ENCODE measurements at places on chromosomes 2 and 18.

GRCh38 chr2:37005118-37005868, 39.0 kb upstream of the STRN start:
- DNase-seq, result no peak

GRCh38 chr18:39841482-39842365, 2113.3 kb upstream of the PIK3C3 start:
- no peak for DNase-seq

- DNase-seq, result no peak
These were observed 318.0 kb downstream of the FIGN start for GRCh38 chr2:163417596-163418337.

DNA sequence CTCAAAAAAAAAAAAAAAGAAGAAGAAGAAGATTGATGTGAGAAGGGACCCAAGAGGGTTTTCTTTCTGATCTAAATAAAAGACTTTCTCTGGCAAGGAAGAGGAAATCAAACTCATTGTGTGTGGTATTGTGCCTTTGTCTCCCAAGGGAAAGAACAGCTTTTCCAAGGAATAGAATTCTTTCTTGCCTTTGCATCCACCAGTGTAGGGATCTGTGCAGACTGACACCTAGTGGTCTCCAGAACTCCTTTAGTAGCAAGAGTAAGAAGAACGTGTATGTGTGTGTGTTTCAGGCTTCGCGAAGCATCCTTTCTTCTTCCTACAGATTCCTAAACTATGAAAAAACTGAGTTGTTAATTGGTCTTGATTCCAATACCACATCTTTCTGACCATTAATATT, 33.5 kb upstream of the CRIM1 start:
- DNase-seq, result no peak

DNA sequence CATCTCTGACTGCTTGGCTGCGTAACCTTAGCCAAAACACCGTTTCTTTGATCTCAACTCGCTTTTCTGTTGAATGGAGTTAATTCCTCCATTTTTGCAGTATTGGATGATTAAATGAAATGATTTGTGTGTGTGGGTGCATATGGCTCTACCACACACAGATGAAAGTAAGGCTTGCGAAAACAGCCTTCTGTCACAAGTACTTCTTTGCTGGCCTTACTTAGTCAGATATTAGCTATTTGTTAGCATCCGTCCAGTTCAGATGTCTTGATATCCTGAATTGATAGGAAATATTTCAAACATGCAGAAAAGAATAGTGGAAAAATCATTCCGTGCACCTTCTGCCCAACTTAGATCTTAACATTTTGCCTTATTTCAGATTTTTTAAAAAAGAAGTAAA, 21.8 kb downstream of the NCOA1 start:
- DNase-seq, result no peak

DNA sequence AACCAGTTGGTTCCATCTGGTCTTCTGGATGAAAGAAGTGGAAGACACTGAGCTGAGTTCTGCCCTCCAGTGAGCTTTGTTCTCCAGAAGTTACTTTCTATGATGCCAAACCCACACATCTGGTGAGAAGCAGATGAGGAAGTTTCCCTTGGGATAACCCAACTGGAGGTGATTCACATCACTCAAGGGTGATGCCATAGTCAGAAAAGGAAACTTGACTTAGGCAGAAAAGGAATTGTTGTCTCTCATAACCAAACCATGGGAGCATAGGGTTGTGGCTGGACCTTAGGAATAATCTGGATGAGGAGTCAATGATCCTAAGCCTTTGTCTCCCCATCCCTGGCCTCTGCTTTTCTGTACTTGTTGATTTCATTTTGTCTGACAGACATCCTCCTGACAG, 43.7 kb downstream of the CDC42EP3 start:
- DNase-seq, result no peak

DNA sequence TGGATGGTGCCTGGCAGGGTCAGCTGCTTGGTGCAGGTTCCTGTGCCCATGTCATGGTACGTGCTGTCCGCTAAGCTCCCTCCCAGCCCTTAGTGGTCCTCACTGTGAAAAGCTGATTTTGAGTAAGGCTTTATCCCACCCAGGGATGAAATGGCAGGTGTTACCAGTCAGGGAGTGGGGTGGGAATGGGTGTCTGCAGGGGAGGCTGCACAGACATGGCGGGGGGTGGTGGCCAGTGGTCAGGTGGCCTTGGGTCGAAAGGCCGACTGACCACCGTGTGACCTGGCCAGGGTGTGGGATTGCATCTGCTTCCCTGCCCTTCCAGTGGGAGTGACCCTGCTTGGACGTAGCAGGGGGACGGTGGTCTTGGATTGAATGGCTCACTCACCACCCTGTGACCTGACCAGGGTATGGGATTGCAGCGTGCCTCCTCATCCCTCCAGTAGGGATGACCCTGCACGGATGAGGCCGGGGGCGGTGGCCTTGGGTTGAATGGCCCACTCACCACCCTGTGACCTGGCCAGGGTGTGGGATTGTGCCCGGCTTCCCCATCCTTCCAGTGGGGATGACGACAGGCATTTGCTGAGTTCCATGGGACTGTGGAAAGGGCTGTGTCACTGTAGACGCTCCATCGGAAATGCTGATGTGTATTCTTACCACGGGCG, 29.8 kb downstream of the AGAP1 start:
- DNase-seq, result no peak

DNA sequence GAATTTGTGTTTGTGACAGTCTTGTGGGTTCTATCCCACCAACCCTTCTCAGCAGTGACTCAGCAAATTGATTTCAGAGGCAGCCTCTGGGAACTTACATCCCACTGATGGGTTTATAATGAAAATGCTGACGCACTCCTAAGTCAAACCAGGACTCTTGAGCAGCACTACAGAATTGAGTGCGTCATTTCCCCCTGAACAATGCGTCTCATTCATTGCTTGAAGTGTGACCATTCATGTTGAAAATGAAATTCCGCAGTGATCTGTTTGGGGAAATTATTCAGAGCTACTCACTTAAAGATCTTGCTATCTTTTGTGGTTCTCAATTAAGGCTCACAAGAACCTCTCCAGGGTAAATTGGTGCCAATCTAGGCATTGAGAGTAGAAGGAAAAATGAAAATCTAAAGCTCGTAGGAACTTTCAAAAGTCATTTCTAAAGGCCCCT, 417.7 kb upstream of the SLC14A2 start:
- no peak for DNase-seq

- no peak for DNase-seq
These were observed 198.7 kb downstream of the MYCN start for GRCh38 chr2:16138811-16139662.

DNA sequence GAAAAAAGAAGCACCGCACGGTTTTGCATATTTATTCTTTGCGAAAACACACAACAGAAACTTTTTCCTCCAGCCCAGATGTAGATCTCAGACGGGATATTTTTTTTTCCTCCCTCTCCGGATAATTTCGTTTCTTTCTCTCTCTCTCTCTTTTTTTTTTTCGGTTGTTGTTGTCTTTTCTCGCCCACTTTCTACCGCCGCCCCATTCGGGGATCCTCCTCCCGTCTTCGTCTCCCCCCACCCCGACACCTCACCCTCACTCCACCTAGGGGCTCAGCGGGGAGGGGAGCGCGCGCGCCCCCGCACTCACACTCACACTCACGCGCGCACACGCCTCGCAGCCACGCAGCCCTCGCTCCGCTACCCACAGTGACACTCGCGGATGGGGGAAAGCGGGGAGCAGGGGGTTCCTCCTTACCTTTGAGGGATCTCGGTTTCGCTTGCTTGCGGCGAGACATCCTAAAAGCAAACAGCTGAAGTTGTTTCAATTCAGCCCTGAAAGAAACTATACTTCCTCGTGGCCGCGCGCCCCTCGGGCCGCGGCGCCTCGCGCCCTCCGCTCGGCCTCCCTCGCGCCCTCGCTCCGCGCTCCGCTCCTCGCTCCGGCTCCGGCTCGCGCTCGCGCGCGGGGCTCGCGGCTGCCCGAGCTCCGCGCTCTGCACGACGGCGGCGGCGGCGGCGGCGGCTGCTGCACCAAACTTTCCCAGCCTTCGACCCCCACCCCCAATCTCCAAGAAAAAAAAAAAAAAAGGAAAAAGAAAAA, 1.3 kb downstream of the ZNF521 start:
- DNase-seq, result no peak

DNA sequence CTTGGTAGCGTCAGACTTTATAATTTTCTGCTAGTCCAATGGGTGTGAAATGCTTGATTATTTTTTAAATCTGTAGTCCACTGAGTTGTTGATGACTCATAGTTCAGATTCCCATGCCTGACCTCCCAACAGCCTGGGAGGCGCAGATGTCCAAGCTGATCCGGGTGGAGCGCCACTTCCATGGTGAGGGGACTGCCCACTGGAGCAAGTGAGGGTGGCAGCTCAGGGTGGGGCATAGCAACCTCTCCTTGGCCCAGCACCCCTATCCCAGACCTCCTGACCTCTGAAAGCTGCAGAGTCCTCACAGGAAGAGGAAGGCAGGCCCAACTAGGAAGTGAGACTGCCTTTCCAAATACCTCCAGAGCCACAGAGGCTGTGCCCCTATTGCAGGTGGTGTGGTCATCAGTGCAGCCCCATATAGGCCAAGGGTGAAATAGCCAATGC, 4.4 kb downstream of the MAL start:
- DNase-seq, result no peak

- no peak for DNase-seq
These were observed 87.9 kb downstream of the FAM168B start for GRCh38 chr2:131005216-131005935.

DNA sequence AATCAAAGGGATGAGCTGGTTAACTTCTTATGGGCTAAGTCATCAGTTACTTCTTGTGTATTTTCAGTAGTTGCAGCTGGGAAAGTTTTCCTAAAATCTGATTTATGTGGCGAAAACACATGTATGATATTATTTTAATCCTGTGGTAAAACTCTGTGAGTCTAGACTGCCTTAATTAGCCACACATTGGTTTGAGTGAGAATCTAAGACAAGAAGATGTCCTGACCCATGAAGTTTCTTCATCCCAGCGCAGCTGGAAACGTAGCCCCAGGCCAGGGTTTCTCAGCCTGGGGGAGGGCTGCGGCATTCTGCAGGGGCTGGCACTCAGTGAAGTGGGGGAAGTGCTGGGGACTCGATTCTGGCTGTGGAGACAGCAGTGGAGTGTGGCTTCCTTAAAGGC, 44.7 kb upstream of the INHBB start:
- DNase-seq, result no peak

GRCh38 chr2:216029416-216030129, 16.2 kb upstream of the MREG start:
- no peak for DNase-seq

DNA sequence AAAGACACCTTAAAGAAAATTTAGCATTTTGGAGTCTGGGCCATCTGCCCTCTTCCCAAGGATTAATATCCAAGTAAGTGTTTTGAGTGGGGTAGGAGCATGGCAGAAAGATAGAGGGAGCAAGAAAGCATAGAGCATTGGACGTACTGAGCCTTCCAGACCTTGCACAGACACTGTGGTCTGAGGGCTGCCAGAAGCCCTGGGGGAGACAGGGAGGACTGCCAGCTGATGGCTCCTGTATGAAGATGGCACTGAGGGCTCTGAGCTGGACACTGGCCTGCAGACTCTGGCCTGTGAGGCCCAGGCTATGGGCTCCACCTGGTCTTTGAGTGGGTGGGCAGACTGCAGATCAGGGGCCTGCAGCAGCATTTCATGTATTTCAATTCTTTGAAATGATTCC, 2.9 kb upstream of the PKDCC start:
- DNase-seq, result no peak

DNA sequence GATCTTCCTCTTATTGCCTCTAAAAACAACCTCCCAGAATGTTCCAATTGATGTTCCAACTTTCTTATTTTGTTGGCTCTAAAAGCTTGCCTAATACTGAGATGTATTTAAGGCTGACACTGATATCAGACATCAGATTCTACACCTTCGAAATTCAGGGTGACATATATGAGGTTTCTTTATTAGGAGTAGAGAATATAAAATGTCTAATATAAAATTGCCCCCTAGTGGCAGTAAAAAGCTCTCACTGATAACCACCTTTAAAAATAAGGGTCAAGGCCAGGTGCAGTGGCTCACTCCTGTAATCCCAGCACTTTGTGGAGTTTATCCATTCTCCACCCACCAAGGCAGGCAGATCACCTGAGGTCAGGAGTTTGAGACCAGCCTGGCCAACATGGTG, 789.7 kb upstream of the SLC39A10 start:
- no peak for DNase-seq

DNA sequence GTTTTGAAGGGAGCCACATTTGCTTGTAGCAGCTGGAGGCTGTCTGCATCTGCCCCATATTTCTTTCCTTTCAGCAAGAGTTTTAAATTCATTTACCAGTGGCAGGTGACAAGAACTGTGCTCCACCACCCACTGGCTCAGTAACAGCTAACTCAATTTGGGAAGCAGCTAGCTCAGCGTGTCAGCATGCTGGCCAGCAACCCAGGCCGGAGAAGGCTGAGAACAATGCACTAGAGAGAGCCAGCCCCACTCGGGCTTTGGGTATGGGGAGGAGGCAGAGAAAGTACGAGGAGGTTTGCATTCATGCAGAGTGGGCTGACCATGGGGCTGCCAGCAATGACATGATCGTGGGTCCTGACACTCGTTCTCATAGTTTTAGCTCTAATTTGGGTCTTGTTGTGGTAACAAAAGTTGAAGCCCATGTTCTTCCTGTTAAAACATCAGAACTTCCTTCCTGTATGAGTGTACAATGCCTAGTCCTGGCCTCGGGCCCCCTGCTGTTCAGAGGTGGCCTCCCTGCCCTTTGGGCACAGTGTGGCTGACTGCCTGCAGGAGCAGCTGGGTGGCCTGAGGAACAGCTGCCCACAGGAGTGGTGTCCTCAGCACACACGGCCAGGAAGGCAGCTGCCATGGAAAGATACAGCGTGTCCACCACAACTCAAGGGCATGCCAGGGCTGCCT, 23.0 kb downstream of the CDC42EP3 start:
- peak; percentile 30 for DNase-seq

DNA sequence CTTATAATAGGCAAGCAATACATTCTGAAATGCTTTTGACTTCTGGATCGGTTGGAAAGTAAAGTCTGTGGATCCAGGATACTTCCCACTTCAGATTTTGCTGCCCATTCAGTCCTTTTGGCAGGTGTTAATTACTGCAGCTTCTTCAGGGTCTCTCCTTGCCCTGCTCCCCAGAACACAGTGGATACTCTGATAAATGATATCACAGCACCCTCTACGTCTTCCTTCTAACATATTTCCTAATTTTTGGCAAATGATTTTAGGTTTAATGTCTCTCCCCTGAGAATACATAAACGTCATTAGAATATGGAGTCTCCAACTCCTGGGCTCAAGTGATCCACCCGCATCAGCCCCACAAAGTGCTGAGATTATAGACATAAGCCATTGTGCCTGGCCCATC, 249.8 kb downstream of the NYAP2 start:
- DNase-seq, result no peak

Measured in activated effector memory CD4-positive, alpha-beta T cell treated with Interleukin-2 at 50 U/mL for 16 hours (primary cell).